GM10248 (cell line): ENCODE measurements at places on chromosomes 13 and 19.

DNA sequence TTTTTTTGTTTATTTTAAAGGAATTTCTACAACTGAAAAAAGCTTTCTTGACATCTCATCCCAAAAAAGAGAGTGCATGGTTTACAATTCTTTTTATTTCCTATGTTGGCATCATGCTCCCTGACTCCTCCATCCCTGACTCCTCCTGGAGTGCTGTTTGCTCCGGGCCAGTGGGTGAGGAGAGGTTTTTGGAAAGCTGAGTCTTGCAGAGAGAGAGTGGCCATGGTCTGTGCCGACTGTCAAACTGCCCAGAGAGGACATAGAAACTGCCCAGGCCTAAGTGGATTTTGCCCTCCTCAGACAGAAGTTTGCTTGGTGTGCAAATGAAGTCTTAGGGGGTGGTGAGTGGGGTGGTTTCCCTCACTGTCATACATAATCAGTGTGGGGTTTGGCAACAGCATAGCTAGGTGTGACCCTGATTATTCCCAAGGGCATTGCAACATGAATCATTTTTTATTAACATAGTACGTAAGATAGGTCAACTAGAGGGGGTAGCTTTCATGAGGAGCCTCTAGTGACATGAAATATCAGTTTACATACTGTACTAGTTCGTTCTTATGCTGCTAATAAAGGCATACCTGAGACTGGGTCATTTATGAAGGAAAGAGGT, 179.8 kb upstream of the UBL3 start:
- DNase-seq, result no peak

GRCh38 chr13:75296641-75297040, 185.3 kb downstream of the TBC1D4 start:
- DNase-seq, result no peak

DNA sequence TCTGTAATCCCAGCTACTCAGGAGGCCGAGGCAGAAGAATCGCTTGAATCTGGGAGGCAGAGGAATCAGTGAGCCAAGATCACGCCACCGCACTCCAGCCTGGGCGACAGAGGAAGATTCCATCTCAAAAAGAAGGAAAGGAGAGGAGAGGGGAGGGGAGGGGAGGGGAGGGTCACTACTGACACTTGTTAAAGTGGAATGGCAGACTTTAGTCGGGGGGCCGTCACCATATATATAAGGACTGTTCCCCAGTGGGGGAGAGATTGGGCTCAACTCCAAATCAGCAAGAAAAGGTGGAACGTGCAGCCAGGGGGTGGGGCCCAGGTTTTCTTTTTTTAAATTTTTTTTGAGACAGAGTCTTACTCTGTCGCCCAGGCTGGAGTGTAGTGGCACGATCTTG, 26.2 kb downstream of the TPT1 start:
- no peak for DNase-seq

DNA sequence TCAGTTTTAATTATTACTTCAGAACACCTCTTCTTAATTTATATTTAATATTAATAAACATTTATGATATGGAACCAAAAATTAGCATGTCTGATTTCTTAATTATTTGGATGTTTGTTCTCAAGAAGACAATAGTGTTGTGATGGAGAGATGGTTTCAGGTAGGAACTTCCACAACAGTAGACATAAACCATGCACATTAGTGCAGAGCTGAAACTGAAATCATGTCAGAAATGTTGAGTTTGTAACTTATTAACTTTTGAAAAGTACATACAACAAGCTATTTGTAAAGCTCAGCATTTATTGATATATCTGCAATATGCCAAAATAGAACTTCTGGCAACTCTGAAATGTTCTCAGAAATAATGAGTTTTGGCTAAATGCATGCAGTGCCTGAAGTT, 11.8 kb upstream of the EDNRB start:
- DNase-seq, result no peak

DNA sequence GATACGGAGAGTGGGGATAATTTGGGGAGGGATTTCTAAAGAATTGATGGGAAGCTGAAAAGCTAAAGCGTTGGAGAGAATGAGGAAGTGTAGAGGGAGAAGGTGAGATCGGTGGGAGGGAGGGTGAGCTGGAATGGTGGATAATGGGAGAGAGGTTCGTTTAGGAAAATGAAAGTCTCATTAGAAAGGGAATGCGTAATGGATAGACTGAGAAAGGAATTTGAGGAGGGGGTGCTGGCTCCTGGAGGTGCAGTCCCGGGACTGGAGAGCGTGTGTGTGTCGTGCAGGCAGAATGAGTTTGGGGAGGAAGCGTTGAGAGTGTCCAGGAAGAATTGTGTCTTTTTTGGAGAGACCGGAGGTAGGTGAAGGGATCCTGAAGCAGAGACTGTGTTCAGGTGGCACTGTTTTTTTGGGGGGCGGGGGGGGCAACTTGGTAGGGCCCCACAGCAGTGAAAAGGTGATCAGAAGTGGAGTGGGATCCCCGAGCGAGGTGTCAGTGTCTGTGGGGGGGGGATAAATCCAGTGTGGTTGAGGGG, 1.4 kb downstream of the ACTN4 start:
- DNase-seq, result no peak

- DNase-seq, result peak; percentile 62
These were observed 25.1 kb downstream of the SIPA1L3 start for GRCh38 chr19:37931881-37932655.

- DNase-seq, result no peak
These were observed 1768.5 kb downstream of the PCDH9 start for GRCh38 chr13:65461590-65461989.

- no peak for DNase-seq
These were observed at the start of gene PLIN4 for GRCh38 chr19:4518345-4519171. Gene PLIN4, minus strand, starts transcription at chr19:4518486. Its CDS starts 214 bp downstream, at chr19:4518272.

DNA sequence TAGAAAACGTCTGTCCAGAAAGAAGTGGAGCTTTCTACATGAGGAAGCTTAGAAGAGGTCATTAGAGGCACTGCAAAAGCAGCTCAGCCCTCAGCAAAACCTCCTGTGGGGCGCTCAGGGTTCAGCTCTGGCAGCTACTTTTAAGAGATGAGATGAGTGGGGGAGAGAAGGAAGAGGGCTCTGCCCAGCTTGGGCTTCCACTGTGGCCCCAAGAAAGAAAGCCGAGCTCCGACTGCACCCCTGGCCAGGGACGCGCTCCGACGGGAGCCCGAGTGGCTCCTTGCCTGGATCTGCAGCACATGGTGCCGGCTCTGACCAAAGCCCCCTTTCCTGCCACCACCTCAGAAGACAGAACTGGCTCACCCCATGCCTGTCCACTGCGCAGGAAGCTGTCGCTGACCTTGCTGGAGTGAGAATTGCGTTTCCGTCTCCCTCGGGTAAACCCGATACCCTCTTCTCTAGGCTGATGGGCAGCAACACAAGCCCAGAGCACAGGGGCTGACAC, 36.4 kb downstream of the NAXD start:
- DNase-seq, result no peak
